ENCODE measurements at places on chromosomes 1 and 21.
A peak's percentile ranks its signal among the peaks of the same experiment; 100 is the strongest.

GRCh38 chr1:151290709-151291303, 8.7 kb downstream of the ZNF687 start:
- DNase-seq: no peak

DNA sequence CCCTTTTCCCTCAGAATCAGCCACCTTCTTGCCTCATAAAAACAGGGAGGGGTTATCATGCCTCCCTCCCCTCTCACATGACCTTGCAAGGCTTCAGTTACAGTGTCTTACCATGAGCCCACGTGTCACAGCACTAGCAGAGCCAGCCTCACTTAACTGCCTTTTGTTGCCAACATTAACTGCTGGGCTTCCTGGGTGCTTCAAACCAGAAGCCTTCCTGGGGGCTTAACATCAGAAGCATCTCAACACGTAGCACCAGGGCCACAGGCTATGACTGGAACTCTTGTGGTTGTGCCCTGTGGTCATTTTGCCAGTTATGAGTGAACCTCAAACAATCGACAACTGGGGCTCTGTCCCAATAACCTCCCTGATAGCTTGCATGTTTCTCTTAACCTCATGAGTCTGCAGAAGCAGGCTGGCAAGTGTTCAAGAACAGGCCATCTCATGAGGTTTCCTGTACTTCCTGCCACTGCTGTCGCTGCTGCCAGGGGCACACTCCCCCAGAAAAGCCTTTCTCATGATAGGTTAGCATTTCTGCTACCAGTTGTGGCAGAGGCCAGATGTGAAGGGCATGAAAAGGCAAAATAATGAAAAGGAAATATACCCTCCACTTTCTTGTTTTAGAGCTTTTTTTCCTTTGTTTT, 132.2 kb downstream of the GLUL start:
- peak; percentile 5 for DNase-seq

DNA sequence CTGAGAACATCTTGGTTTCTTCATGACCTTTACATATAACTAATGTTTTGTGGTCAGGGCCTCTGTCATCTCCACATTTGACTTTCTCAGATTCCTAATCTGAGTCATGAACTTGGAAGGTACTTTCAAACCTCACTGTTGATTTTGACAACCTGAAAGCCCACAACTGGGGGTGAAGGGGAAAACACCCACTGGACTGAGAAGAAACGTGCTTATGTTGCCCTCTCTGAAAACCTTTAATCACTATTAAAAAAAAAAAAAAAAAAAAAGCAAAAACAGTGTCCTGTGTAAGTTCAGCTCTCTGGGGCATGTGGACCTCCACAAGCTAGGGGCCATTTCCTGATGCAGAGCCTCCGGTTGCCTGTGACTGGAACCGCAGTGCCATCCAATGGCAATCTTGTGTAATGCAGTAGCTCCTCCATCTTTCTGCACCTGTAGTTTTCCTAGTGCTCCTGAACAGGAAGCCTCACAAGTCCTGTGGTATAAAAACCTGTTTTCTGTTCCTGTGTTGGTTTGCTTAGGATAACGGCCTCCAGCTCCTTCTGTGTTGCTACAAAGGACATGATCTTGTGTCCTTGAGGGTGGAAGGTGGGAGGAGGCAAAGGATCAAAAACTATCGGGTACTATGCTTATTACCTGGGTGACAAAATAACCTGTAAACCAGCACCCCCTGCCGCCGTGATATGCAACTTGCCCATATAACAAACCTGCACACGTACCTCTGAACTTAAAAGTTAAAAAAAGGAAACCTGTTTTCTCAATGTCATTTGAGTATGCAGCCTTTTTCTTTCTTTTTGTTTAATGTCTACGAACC, 124.5 kb downstream of the ZNF648 start:
- no peak for DNase-seq

- no peak for DNase-seq
Measured at GRCh38 chr1:78214334-78214733, 168.6 kb downstream of the GIPC2 start.

- DNase-seq: no peak
Measured at GRCh38 chr1:208068407-208068806, 157.5 kb upstream of the CD34 start.

- DNase-seq: no peak
Measured at GRCh38 chr1:10765304-10765703, 31.1 kb downstream of the CASZ1 start.

DNA sequence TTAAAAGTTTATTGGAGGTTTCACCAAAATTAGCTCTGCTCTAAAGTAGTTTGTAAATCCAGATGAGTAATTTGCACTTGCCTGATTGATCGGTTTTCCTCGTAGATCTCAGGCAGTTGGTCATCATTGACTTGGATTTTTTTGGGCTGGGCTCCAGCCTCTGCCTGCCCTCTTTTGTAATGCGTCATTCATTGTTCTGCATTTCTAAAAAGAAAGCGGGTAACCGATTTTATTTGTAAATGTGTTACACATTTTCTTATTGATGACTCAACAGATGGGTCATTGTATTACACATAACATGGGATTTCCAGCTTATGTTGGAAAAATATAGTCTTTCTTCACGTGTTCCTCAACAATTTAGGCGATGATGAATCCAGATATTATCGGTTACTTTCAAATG, 5.5 kb downstream of the ETS2 start:
- DNase-seq: no peak

DNA sequence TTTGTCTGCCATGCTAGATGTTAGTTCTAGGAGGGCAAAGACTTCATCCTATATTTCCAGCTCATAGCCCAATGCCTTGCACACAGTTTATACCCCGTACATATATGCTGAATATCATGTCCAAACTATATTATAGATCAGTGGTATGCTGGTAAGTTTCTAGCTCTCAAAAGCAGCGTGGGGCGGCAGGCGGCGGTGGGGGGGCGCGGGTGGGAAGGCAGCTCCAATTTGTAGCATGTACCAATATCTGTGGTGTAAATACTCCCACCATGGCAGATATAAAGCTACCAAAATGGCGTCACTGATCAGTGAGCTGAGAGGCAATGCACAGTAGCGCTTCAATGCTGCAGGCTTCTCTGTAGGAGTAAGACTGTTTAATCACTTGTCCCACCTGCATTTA, 77.1 kb downstream of the PATJ start:
- DNase-seq: no peak
